ENCODE measurements at places on chromosomes 11 and 22.
A peak's percentile ranks its signal among the peaks of the same experiment; 100 is the strongest.

DNA sequence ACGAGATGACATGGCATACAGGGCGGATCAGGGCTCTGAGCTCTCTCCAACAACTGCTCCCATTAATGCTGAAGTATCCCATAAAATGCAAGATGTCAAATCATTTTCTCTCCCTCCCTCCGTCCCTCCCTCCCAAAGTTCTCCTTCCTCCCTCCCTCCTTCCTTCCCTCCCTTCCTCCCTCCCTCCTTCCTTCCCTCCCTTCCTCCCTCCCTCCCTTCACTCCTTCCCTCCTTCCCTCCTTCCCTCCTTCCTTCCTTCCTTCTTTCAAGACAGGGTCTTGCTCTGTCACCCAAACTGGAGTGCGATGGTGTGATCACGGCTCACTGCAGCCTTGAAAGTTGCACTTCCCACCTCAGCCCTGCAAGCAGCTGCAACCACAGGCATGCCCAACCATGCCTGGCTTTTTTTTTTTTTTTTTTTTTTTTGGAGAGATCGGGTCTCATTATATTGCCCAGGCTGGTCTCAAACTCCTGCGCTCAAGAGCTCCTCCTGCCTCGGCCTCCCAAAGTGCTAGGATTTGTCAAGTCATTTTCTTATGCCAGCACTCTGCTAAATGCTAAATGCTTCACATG, 38.2 kb downstream of the TXN2 start:
- DNase-seq: no peak

DNA sequence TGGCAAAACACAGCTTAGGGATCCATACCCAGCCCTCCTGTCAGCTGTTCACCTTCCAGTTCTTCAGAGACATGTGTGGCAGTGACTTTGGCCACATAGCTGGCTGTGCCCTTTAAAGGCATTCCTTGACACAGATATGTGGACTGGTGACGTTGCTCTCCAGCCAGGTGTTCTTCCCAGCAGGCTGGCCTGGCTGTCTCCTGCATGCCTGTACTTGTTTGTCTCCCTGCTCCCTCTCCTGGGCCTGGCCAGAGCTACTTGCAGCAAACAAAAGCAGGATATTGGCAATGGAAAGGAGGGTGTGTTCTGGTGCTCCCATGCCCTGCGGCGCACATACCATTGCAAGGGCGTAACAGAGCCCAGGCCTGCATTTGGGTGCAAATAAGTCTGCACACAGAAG, 38.3 kb downstream of the PIK3IP1 start:
- no peak for DNase-seq

DNA sequence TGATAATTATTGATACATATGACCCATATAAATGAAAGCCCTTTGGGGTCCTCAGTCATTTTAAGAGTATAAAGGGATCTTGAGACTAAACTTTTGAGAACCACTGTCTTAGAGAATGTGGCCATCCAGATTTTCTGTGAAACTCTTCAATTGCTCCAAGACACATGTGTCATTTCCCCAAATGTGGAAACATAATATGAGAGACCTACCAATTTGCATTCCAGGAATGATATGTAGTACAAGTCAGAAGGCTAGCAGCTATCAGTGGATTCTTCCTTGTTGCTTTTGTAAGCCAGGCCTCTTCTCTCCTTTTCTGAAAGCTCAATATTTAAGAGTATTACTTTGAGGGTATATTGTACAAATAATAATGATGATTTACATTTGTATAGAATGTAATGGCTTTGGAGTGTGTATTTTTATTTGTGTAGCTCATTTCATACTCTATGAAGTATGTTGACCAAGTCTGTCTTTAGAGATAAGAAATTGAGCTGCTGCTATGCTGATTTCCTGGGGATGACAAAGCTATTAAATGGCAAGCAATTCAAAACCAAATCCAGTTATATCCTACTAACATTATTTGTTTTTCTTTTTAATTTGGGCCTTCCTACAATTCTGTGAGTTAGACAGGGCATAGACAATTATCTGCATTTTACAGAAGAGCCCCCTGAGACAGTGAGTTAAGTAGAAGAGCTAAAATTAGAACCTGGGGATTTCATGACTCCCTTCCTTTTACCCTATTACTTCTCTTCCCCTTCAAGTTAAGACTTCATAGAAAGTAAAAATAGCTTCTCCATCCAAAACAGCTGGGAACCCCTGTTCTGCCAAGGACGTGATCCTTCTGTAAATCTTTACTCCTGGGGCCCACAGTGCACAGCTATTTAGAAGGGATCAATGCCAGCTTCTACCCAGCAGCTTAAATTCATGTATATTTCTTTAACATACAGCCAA, 131.9 kb downstream of the WNT11 start:
- DNase-seq: no peak

GRCh38 chr22:49670456-49671330, 157.0 kb downstream of the BRD1 start:
- peak; percentile 74 for DNase-seq

DNA sequence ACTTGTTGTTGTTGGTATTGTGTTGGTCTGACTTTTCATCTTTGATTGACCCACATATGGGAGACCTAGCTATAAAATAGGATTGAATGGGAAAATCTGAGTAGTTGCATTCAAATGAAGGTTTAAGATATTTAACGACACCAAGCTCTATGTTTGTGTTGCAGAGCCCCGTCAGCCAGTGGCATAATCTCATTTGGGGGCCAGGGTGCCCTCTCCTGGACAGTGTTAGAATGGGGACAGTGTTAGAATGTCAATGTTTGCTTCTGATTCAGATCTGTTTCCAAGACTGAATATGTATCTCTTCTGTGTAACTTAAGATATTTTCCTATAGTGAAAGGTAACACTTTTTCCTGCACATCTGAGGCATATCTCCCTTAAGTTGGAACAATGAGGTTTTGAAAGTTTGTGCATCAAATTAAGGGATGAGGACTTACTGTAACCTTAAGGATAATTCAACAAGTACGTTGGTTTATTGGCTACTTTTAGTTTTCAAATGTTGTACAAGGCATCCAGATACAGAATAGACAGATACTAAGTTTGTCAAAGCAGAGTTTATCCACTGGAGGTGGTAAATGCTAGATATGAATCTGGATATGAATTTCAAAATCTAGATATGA, 5.3 kb upstream of the OR52M1 start:
- DNase-seq: peak; percentile 19

- no peak for DNase-seq
Measured at GRCh38 chr11:71194710-71195109, 57.7 kb downstream of the SHANK2 start.

DNA sequence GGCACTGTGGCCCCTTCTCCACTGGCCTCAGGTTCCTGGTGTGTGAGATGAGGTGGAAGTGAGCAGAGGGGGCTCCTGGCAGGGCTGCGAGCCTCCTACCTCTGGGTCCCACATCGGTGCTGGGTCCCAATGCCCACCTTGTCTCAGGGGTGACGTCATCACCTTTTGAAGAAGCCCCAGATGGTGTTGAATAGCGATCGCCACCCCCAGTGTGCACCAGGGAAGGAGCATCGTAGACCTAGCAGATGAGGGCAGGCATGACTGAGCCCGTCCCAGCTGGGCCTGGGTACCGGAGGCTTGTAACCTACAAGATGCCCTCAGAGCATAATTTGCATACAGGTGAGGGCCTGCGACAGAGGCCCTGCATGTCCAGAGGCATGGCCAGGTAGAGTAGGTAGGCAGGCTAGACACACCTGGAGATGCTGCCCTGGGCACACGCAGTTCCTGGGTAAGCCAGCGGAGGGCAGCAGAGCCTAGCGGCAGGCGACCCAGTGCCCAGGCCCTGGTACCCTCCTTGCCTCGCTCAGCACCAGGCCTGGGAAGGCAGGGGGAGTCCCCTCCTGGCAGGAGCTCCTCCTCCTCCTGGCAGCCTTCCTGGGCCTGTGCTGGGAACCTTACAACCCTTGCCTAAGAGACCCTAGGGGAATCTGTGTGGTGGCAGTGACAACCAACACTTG, 52.5 kb downstream of the TPCN2 start:
- DNase-seq: peak; percentile 89

DNA sequence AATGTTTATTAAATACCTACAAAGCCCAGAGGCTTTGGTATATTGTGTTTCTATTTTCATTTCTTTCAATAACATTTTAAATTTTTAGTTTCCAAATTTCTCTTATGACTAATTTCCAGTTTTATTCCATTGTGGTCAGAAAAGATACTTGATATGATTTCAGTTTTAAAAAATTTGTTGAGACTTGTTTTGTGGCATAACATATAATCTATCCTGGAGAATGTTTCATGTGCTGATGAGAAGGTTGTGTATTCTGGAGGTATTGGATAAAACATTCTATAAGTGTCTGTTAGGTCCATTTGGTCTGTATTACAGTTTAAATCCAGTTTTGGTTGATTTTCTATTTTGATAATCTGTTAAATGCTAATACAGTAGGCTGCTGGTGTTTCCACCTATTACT, 9.8 kb upstream of the RAG1 start:
- DNase-seq: no peak

- DNase-seq: no peak
Measured at GRCh38 chr11:83725269-83725560, 439.0 kb upstream of the CCDC90B start.

GRCh38 chr11:12723421-12724300, 49.4 kb downstream of the TEAD1 start:
- no peak for DNase-seq

DNA sequence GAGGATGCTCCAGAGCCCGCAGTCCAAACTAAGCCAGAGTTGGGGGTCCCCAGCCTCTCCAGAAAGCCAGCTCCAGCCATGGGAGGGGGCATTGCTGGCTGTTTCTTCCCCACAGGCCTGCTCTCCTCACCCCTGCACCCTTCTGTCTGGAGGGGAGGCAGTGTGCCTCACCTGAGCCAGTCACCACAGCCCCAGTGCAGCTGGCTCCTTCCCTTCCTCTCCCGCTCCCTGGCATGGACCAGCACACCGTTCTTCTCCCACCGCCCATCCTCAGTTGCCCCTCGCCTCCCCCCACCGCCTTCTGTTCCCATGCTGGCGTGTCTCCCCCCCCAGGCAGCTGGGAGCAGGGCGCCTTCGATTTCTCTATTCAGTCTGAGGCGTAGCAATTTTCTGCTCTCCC, 110.5 kb upstream of the THY1 start:
- no peak for DNase-seq

GRCh38 chr11:26575946-26576345, 3.9 kb upstream of the MUC15 start:
- DNase-seq: no peak

GRCh38 chr11:111793863-111794262, 27.7 kb upstream of the PPP2R1B start:
- peak; percentile 40 for DNase-seq

- DNase-seq: no peak
Measured at GRCh38 chr11:84165139-84165538, 879.0 kb upstream of the CCDC90B start.

DNA sequence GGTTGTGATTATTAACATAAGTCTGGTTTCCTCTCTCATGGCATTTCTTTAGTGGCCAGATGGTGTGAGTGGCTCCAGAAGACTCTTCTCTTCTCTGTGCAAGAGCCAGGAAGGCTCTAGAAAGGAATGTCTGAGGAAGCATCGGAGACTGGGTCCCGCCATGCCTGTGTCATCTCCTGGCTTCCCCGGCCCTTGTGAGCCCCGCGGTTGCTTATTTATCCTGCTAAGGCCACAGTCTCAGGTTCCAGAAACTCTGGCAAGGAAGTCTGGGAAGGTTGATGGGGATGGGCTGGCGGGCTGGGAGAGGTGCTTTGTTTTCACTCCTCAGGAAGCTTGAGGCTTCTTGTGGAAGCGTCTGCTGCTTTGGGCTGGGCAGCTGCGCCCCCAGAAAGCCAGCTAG, 18.9 kb downstream of the BCR start:
- DNase-seq: no peak

- no peak for DNase-seq
Measured at GRCh38 chr11:69333149-69333710, 39.3 kb downstream of the MYEOV start.

DNA sequence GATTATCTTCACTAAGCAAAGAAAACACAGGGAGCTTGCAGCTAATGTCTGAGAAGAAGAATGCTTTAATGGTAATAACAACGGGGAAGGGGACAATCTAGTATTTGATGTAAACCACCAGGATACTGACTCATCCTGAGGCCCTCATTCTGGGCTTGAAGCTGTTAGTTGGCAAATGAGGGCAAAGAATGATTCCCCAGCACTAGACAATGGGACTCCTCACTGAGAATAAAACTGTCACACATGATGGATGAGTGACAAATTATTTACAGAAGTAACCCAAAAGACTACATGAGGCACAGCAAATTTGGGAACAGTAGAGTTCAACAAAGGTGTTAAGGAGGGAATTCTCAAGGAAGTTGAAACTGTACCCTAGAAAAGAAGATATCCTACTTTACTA, 76.3 kb downstream of the FAM168A start:
- no peak for DNase-seq

GRCh38 chr11:67195971-67196456, 70.3 kb upstream of the GRK2 start:
- DNase-seq: no peak

DNA sequence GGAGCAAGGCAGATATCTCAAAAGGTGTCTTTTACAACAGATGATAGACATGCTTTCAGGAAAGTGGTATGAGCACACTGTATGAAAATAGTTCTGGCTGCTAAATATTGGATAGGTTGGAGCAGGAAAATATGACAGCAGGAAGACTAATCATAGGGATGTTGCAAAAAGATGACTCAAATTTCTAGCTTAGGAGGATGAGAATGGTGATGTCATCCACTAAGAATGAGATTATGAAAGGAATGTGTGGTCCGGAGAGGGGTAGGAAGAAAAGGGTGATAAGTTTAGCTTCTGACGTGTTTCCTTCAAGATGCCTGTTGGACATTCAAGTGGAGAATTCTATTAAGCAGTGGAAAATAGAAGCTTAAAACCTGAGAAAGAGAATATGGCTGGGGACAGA, 46.4 kb downstream of the RCN1 start:
- no peak for DNase-seq

- peak; percentile 46 for DNase-seq
Measured at GRCh38 chr22:22877523-22878210, 9.9 kb upstream of the IGLL5 start.

GRCh38 chr11:39011797-39012196, 2413.8 kb upstream of the RAG2 start:
- DNase-seq: no peak

DNA sequence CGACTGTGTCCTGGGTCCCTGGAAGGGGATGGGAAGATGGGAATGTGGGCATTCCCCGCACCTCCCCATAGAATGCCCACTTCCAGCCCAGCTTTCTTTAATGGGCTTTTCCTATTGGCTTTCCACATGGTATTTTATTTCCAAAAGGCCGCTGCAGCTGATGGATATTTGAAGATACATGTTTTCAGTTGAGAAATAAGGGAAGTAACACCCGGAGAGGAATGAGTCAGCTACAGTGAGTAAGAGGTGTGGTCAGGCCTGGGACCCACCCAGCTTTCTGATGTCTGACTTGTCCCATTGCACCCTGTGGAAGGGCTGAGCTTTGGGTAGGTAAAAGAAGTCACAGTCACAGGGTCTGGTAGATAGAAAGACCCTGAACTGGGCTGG, 476.9 kb downstream of the MIAT start:
- DNase-seq: no peak

DNA sequence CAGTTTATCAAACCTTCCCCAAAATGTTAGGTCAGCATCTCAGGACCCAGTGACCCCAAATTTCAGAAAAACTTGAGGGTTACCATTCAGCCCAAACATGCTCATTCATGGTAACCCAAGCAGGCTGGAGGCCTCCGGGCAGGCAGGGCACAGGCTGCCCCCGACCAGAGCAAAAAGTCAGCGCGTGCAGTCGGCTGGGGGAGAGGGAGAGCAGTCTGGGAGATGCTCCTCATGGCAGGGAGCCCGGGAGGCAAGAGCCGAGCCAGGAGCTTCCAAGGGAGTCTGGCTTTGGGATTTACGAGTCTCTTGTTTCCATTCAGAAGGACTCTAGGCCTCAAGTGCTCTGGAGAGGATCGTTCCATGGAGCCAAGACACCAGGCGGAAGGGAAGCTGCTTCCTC, 45.7 kb downstream of the RPUSD4 start:
- DNase-seq: no peak

GRCh38 chr11:5684036-5684645, 733 bp downstream of the TRIM5 start:
- DNase-seq: no peak
